ENCODE measurements at places on chromosomes 12 and 14.

DNA sequence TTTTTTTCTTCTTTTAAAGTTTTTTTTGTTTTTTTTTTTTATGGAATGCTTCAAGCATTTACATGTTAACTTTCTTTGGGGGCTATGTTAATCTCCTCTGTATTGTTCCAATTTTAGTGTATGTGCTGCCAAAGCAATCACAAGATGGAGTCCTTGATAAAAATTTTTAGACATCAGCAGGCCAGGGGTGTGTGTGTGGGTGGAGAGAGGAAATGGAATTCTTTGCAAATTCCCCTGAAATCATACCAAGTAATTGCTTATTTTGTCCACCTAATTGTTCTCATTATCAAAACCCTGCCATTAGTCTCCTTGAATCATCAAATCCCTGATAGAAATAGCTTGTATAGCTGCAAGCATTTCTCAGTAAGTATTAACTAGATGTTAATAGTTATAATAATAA is 21.7 kb downstream of the RNF212B start:
- DNase-seq, result no peak

DNA sequence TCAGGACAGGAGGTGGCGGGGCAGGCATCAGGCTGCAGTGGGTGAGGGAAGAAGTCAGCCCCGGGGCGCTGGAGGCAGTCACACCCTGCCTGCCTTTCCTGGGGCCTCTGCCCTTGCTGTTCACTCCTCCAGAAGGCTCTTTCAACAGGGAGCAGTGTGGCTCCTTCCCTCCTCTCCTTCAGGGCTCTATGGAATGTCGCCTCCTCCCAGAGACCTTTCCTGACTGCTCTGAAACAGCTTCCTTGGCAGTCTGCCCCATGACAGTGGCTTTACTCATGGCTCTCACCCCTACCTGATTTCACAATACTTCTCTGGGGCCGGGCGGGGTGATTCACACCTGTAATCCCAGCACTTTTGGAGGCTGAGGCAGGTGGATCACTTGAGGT is 7.1 kb downstream of the RHOF start:
- DNase-seq, result no peak

DNA sequence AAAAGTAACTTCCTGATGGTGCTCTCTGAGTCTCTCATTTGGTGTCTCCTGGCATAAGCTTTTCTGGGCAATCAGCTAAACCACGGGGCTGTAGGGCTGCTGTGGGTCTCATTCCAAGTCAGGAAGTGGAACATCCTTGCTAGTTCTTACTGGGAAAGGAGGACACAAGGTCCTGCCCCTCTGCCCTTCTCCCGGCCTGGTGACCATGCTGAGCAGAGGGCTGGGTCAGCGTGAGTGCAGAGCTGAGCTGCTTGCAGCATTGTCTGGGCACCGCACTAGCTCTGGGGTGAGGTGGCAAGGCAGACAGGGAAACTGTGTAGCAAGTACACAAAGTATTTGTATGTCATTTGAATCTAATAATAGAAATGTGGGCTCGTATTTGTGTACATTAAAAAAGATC is 45.0 kb upstream of the ASPG start:
- no peak for DNase-seq

DNA sequence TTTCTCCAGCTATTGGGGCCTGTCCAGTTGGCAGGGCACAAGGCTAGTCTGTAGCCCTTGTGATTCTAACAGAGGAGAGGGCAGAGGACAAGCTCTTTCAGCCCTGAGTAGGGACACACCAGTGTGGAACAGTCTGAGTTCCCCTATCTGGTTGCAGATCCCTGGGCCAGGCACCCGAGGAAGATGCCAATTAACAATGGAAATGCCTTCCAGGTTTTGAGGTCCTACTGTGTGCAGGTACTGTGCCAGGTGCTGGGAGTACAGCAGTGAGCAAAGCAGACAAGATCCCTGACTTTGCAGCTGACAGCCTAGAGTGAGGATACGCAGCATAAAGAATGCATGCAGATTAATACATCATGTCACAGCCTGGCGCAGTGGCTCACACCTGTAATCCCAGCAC is 17.1 kb downstream of the DTX1 start:
- DNase-seq, result no peak

GRCh38 chr12:96495841-96496545 is 6.6 kb downstream of the CFAP54 start:
- DNase-seq, result no peak

DNA sequence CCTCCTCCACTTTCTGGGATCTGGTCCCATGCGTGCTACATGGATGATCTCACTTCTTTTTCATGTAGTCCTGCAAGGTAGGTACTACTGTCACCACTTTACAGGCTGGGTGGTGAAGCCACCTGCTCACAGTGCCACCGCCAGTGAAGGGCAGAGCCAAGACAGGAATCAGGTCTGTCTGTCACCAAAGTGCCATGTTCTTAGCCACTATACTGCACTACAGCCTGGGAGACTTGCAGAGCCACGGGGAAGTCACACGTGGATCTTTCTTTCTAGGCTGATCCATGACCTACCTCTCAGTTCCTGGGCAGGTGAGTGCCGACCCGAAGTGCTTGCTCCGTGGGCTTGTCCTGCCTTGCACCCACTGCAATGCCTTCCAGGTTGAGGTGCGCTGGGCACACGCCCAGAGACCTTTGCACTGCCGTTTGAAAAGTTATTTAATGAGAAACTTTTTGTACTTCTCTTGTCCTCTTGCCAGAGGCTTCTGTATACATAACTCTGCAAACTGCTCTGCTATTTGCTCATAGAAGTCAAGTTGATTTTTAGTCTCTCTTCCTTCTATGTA is 19.7 kb upstream of the CLMN start:
- DNase-seq, result no peak

DNA sequence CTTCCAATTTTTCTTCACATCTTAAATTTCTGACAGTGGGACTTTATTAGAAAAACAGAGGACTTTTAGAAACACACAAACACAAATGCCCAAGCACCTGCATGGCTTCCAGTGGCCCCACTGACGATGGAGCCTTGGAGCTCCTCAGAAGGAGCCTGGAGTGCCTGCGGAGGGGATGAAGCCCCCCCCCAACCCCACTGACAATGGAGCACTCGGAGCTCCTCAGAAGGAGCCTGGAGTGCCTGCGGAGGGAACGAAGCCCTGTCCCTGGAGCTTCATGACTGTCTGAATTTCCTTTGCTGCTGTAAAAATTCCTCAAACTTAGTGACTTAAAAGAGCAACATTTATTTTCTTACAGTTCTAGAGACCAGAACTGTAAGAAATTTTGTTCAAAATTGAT is 80.1 kb upstream of the VRK1 start:
- no peak for DNase-seq

DNA sequence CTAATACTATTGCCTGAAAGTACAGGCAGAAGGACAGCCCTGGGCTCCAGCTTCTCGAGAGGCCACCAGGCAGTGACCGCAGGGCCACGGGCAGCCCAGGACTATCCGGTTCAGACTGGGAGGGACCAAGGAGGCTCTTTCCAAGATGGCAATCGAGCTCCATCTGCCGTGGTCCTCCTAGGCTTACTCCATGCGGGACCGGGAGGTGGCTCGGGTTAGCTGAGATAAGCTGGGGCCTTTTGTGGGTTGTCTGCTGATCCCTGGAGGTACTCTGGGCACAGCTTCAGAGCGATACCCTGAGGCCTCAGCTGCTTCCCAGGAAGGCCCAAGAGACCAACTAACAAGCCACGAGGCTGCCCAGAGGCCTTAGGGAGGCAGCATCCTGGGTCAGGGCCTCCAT is 33.1 kb downstream of the SNRNP35 start:
- no peak for DNase-seq

DNA sequence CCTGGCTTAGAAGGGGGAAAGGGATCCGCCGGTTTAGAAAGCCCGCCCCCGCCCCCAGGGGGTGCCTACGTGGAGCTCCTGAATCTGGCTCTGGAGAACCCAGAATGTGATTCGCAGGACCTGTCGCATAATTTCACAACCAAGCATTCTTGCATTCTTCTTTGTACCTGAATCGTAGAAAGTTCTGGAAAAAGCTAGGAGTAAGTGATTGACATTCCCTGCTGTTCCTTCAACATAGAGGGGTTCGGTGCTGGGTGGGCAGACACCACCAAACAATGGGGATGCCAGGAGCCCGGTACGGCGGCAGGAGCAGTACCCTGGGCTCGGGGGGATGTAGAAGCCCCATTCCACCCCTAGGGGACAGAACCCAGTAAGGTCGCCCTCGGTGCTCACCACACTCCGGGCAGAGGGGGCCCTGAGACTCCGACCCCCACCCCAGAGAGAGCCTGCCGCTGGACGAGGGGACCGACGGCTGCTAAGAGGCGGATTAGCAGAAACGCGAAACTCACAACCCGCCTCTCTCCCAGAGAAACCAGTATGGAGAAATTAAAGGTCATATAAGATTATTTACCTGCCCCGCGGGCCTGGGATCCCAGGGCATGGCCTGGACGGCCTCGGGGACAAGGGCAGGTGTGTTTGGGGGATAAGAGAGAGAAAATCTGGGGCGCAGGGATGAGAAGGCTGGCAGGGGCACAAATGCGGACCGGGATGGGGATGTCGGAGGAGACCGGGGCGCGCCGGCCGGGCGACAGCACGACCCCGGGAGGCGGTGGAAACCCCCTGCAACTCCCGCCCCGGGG is 520 bp downstream of the CSRP2 start:
- no peak for DNase-seq

Data from globus pallidus (tissue), 1 donor.